ENCODE measurements at places on chromosomes 3 and 15.
A peak's percentile ranks its signal among the peaks of the same experiment; 100 is the strongest.

DNA sequence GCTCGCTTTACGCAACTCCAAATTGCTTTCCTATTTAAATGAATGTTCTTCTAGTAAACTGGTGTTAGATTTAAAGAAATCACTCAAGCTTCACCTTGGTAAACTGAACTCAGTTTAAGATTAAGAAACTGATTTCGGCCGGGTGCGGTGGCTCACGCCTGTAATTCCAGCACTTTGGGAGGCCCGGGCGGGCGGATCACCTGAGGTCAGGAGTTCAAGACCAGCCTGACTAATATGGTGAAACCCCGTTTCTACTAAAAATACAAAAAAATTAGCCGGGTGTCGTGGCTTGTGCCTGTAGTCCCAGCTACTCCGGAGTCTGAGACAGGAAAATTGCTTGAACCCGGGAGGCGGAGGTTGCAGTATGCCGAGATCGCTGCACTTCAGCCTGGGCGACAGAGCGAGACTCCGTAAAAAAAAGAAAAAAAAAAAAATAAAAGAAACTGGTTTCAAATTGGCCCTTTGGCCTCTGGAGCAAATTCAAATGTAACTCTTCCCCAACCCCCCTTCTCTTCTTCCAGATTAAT, 1.7 kb downstream of the SKIL start:
- no peak for DNase-seq

DNA sequence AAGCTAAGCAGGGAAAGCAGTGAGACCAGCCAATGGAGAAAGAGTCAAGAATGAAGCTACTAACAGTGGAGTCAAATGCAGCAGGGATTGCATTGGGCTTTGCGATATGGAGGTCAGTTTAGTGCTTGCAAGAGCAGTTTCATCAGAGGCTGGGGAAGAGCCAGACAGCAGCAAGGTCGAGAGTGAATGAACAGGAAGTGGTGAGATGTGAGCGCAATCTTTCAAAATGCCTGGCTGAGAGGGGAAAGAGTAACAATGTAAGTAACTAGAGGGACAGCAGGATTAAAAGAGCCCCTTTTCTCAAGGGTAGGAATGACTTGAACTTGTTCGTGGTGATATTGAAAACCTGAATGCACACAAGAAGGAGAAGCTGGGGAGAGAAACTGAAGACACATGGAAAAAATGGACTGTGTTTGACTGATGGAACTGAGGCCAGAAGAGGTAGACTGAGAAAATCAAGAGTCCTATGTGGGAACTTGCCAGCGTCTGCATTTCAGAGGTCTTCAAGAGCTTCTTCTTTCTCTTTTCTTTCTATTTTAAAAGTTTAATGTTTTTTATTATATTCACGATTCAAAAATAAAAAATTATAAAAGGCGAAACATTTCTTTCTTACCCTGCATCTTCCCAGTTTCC, 30.6 kb upstream of the GPR160 start:
- peak; percentile 80 for DNase-seq

DNA sequence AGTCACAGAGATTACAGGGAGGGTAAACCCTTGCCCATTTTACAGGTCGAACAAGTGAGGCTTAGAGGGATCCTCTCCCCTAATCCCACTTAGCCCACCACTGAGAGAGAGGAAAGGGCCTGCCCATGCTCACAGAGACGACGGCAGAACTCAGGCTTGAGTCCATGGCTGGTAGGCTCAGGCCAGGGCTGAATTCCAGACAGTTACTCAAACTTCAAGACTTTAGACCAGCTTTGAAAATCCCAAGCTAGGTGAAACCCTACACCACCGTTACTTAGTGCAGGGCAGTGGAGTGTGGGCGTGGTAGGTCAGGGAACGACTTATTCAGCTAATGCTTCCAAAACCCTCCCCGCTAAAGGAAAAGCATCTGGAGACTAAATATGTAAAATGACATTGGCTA, 16.4 kb downstream of the GRIP2 start:
- no peak for DNase-seq

DNA sequence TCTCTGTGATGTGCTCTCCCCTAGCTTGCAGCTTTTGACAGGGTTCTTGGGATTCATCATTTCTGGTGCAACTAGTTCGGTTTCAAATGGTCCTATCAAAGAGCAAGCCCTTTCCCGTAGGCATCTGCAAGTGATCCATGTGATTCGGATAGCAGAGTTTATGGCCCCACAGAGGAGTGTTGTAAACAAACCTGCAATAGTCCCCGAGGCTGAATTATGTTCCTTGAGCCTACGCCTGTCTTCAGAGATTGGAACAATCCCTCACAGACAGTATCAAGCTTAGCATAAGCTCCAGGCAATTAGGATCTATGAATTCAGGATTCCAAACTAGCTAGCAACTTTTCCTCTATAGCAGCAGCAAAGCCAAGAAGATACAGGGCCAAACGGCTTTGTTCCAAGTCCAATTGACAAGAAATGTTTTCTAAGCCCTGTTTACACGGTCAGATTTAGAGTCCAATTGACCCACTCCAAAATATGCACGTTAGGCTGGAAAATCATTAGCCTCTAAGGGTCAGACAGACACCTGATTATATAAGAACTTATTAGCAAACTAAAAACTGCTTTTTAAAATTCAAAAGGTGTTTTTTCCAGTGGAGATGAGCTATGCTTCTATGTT, 24.8 kb downstream of the LNP1 start:
- DNase-seq: no peak

DNA sequence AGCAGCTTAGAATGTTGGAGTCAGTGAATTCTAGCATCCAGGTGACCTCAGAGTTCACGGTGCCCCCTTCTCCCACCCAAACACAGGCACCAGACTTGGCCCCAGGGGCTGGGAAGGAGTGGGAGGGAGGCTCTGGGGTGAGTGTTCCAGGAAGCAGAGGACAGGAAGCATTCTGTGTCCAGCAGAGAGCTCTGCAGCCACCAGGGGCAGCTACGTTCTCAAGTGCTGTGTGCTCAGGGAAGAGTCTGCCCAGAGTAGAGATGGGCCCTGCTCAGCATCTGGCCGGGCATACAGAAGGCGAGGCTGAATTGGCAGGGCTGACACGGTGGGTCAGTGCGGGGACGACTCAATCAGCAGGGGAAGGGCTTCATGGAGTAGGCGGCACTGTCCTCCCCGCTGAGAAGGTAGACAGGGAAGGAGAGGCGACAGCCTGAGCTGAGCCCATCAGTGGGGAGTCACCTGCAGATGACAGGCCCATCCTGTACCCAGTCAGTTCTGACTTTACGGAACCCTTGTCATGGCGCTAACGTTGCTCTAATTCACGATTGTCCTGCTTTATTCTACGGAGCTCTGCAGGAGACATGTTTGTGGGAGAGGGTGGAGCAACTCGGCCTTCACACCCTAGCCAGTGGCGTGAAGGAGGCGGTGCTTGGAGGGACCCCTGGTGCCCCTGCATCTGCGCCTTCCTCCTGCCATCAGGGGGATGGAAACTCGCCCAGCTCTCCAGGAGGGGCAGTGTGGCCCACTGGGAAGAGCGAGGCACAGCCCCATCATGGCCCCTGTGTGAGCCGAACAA, 82.2 kb downstream of the C3orf70 start:
- no peak for DNase-seq

GRCh38 chr3:51670053-51670822, 814 bp upstream of the TEX264 start:
- DNase-seq: peak; percentile 66

- no peak for DNase-seq
Observed at GRCh38 chr3:194816748-194817591, 131.3 kb downstream of the FAM43A start.

DNA sequence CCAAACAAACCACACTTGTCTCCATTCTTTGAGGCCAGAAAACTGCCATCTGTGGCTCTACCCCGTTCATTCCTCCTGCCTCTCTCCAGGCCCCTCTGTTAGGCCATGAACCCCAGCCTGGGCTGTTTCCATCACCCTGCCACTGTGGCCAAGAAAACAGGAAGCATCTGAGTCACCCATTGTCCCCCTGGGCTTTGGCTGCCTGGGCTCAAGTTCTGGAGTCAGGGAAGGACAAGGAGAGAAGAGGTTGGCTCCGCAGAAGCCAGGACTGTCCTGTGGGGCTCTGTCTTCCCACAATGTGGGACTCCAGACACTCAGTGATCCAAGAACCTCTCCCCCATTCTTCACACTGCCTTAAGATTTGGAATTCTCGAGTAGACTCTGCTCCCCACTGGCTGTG, 14.8 kb upstream of the LCTL start:
- DNase-seq: peak; percentile 26

- peak; percentile 26 for DNase-seq
Observed at GRCh38 chr3:32586356-32586755, 15.7 kb upstream of the DYNC1LI1 start.

GRCh38 chr3:110123946-110124345, 786.6 kb upstream of the DPPA4 start:
- DNase-seq: no peak

- DNase-seq: no peak
Observed at GRCh38 chr3:28615071-28615470, 266.4 kb upstream of the AZI2 start.

- no peak for DNase-seq
Observed at GRCh38 chr3:166446291-166446690, 609.1 kb upstream of the BCHE start.

DNA sequence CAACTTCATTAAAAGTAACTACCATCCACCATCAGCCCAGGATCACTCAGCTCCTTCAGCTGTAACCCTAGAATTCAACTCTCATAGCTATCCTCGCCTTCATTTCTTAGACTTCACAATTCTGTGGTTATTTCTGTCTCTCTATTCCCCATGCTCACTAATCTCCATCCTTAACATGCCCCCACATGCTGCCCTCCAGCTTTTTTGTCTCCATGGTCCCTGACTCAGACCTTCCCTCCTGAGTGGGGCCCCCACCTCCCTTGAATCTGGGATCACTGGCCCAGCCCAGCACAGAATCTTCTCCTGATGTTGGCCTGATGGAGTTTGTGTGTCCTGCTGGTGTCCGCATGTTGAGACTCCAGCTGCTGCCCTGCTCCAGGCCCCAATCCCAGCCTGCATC, 41.7 kb downstream of the CHST14 start:
- DNase-seq: no peak

GRCh38 chr15:72852273-72852672, 68.7 kb upstream of the ADPGK start:
- DNase-seq: no peak

DNA sequence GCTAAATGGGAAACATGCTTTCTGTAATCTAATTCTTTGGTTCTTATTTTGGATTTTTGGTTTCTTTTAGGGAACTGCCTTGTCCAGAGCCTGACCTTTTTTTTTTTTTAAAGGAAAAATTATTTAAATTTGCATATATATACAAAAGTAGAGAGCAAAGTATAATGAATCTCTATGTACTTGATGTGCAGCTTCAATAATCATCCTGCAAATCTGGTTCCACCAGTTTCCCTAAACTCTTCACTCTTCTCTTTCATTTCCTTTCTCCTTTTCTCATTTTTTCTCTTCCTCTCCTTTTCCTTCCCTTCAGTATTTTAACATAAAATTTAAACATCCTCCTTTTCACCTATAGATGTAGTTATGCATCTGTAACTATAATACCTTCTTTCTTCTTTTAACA, 82.5 kb downstream of the USP13 start:
- no peak for DNase-seq

GRCh38 chr3:156721687-156722618, 47.6 kb downstream of the TIPARP start:
- DNase-seq: peak; percentile 66

GRCh38 chr3:113148284-113148683, 63.1 kb upstream of the BOC start:
- DNase-seq: no peak

GRCh38 chr15:96887730-96888129, 557.2 kb downstream of the NR2F2 start:
- DNase-seq: no peak

GRCh38 chr3:138834596-138835396, at the start of gene PIK3CB:
PIK3CB (minus strand) TSS chr3:138834928; CDS start chr3:138759343, 75,585 bp downstream.
- DNase-seq: peak; percentile 88

- DNase-seq: no peak
Observed at GRCh38 chr3:87309601-87310000, 33.2 kb upstream of the POU1F1 start.

- no peak for DNase-seq
Observed at GRCh38 chr15:93231994-93232393, 143.0 kb upstream of the RGMA start.

DNA sequence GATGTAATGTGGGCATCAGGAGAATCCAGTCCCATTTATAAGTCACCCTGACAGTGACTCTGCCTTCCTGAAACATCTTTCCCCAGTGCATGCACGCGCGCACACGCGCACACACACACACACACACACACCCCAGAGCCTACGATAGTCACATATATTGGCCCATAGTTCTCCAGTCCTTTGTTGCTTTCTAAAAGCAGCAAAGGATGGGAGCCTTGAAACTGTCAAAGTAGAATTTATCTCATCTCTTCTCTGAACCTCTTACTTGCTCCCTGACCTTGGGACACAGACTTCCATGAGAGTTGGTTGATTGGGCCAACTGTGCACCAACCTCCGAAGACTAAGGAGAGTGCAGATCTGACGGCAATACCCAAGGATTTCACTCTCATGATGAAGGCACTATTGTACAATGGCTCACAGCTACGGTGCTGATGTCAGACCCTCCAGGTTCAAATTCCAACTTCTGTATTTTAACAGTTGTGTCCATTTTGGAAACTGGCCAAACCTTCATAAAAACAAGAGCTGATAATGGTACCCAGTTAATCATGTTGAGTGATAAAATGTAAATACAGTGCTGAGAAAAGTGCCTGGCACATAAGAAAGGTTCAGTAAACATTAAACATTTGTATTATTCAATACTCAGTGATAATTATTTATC, 8.3 kb downstream of the CPA3 start:
- DNase-seq: no peak

Measured in inflammatory macrophage (primary cell).